ENCODE measurements at places on chromosomes 3 and 15.
A peak's percentile ranks its signal among the peaks of the same experiment; 100 is the strongest.

GRCh38 chr15:70559265-70560239 lies 203.8 kb downstream of the UACA start:
- H3K4me1 ChIP-seq, result no peaks in the 10 kb centered on the region
- no peak overlapping the region for H3K27ac ChIP-seq
- no peaks in the 10 kb centered on the region for H3K36me3 ChIP-seq
- H3K27me3 ChIP-seq, result no peaks in the 10 kb centered on the region
- DNase-seq, result peak; percentile 34
- H3K4me3 ChIP-seq, result no peak overlapping the region

DNA sequence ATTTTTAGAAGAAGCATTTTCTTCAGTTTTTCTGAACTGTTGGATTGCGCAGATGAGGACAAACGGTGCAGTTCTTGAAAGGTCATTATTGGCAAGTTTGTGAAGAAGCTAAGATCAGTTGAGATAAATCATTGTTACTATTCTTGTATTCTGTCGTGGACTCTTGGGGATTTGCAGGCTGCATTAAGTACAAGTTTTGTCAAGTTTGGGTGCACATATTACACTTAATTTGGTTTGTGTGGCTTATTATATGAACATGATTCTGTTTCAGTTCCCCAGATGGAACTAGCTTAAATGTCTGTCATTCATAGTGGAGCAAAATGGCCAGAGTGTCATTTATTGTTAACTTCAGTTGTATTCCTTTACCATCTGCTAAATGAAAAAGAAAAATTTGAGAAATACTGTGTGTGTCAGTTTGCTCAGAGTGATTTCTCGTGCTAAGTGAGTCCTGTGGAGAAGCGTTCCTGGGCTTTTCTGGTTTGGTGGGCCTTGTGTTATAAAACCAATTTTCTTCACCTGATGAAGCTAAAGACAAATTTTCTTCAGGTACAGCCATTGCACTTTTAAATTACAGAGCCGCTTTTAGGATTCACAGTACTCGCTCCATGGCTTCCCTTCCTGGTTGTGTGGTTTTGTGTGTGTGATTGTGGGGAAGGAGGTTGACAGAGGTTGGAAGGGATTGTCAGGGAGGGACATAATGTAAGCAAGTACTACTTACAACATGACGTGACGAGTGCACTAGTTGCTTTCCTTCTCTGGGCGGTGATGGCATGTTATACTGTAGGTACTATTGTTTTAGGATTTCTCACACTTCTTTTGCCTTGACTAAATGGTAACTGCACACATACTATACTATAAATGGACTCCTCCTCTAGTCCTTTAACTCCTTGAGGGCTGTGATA lies 1.7 kb downstream of the AKAP13 start:
- no peaks in the 10 kb centered on the region for H3K27me3 ChIP-seq
- H3K4me3 ChIP-seq, result peak overlapping the region; percentile 78
- no peak for DNase-seq
- H3K27ac ChIP-seq, result no peak overlapping the region
- no peaks in the 10 kb centered on the region for H3K4me1 ChIP-seq
- no peaks in the 10 kb centered on the region for H3K36me3 ChIP-seq

- no peak for DNase-seq
- no peaks in the 10 kb centered on the region for H3K36me3 ChIP-seq
- H3K27me3 ChIP-seq, result no peaks in the 10 kb centered on the region
- no peak overlapping the region for H3K4me3 ChIP-seq
- peak overlapping the region; percentile 19 for H3K27ac ChIP-seq
These were observed 267.1 kb downstream of the RPLP1 start for GRCh38 chr15:69719527-69720240.

- DNase-seq, result no peak
- no peak overlapping the region for H3K27ac ChIP-seq
- H3K4me1 ChIP-seq, result no peaks in the 10 kb centered on the region
- no peaks in the 10 kb centered on the region for H3K36me3 ChIP-seq
- no peak overlapping the region for H3K4me3 ChIP-seq
These were observed 14.7 kb downstream of the ZNF280D start for GRCh38 chr15:56718560-56718959.

DNA sequence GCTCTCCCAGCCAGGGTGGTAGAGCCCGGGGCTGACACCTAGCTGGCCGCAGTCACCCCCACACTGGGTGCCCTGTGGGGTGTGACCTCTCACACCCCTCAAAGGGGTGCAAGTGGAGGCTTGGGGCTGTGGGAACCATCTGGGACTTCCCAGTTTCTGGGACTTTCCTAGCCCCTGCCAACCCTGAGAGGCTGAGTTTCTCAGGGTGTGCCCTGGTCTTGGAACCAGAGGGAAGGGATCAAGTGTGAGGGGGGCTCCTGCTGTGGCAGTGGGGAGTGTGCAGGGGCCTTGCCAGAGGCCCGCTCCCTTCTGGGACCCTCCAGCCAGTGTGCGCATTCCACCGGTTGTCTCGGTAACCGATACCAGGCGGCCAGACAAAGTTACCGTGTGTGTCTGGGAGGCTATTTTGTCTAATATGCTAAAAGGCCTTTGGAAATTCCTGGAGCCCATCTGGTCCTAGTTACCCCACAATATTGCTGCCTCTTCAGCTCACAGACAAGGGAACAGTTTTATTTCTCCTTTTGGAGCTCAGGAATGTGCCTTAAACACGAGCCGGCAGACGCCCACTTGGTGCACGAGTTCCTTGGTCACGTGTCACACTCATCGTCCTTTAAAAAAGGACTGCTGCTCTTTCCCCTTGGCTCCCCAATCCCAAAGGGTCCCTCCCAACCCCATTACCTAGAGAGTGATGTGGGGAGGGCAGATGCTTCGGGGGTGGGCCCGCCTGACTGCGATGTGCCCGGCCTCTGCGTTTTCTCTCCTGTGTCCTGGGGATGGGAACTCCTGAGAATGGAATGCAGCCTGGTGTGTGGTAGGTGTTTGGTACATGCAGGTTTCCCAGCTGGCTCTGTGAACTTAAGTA lies 33.2 kb downstream of the HDAC11 start:
- H3K36me3 ChIP-seq, result no peaks in the 10 kb centered on the region
- H3K4me1 ChIP-seq, result no peaks in the 10 kb centered on the region
- DNase-seq, result no peak
- H3K27ac ChIP-seq, result no peak overlapping the region
- no peaks in the 10 kb centered on the region for H3K27me3 ChIP-seq

- H3K27ac ChIP-seq, result no peak overlapping the region
- DNase-seq, result no peak
- H3K4me1 ChIP-seq, result no peaks in the 10 kb centered on the region
- peaks cover 4% of the 10 kb centered on the region for H3K27me3 ChIP-seq
- H3K4me3 ChIP-seq, result no peak overlapping the region
These were observed 231.7 kb upstream of the ARRDC4 start for GRCh38 chr15:97728791-97729190.

- no peaks in the 10 kb centered on the region for H3K36me3 ChIP-seq
- peaks cover 24% of the 10 kb centered on the region for H3K4me1 ChIP-seq
- no peak overlapping the region for H3K4me3 ChIP-seq
- peak; percentile 86 for DNase-seq
- H3K27me3 ChIP-seq, result no peaks in the 10 kb centered on the region
- H3K27ac ChIP-seq, result no peak overlapping the region
These were observed 13.2 kb upstream of the TMEM212 start for GRCh38 chr3:171829841-171830517.

- H3K27ac ChIP-seq, result no peak overlapping the region
- no peaks in the 10 kb centered on the region for H3K36me3 ChIP-seq
- no peak for DNase-seq
- no peaks in the 10 kb centered on the region for H3K27me3 ChIP-seq
- no peaks in the 10 kb centered on the region for H3K4me1 ChIP-seq
These were observed 30.9 kb downstream of the CDC25A start for GRCh38 chr3:48157202-48157840.

GRCh38 chr3:155393316-155393715 lies 99.8 kb upstream of the STRIT1 start:
- H3K4me3 ChIP-seq, result no peak overlapping the region
- no peak for DNase-seq
- no peaks in the 10 kb centered on the region for H3K27me3 ChIP-seq
- no peaks in the 10 kb centered on the region for H3K4me1 ChIP-seq

DNA sequence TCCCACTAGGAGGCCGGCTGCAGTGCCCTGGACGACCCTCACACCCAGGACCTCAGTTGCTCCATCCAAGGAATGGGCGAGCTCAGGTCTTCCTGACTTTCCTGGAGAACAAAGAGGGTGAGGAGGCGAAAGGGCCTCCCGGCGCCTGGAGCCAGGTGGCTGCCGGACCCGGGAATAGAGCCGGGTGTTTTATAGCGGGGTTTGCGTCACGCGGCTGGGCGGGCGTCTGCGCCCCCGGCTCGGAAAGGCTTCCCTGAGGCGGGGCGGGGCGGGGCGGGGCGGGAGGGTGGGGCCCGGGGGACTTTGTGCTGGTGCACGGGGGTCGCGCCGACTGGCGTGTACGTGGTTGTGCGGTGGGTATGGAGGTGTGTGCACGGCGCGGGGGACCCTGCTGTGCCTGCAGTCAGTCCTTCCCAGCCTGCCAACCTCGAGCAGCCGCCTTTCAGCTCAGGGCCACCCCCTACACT lies 4.6 kb upstream of the PRKCD start:
- peak overlapping the region; percentile 49 for H3K27ac ChIP-seq
- H3K27me3 ChIP-seq, result no peaks in the 10 kb centered on the region
- H3K36me3 ChIP-seq, result no peaks in the 10 kb centered on the region
- peak; percentile 48 for DNase-seq
- H3K4me1 ChIP-seq, result peaks cover 69% of the 10 kb centered on the region

GRCh38 chr3:60399292-60399691 lies 852.0 kb downstream of the FHIT start:
- no peak overlapping the region for H3K4me3 ChIP-seq
- H3K36me3 ChIP-seq, result no peaks in the 10 kb centered on the region
- H3K4me1 ChIP-seq, result no peaks in the 10 kb centered on the region
- no peak for DNase-seq
- no peak overlapping the region for H3K27ac ChIP-seq

DNA sequence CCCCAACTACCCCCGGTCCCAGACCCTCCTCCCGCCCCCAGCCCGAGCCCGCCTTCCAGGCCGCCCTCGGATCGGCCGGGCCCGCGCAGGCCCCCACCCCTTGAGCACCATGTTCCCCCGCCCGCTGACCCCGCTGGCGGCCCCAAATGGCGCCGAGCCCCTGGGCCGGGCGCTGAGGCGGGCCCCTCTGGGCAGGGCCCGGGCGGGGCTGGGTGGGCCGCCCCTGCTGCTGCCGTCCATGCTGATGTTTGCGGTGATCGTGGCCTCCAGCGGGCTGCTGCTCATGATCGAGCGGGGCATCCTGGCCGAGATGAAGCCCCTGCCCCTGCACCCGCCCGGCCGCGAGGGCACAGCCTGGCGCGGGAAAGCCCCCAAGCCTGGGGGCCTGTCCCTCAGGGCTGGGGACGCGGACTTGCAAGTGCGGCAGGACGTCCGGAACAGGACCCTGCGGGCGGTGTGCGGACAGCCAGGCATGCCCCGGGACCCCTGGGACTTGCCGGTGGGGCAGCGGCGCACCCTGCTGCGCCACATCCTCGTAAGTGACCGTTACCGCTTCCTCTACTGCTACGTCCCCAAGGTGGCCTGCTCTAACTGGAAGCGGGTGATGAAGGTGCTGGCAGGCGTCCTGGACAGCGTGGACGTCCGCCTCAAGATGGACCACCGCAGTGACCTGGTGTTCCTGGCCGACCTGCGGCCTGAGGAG lies 472 bp downstream of the CHST14 start:
- H3K4me3 ChIP-seq, result peak overlapping the region; percentile 84
- H3K27me3 ChIP-seq, result no peaks in the 10 kb centered on the region
- peaks cover 5% of the 10 kb centered on the region for H3K36me3 ChIP-seq
- H3K4me1 ChIP-seq, result no peaks in the 10 kb centered on the region

DNA sequence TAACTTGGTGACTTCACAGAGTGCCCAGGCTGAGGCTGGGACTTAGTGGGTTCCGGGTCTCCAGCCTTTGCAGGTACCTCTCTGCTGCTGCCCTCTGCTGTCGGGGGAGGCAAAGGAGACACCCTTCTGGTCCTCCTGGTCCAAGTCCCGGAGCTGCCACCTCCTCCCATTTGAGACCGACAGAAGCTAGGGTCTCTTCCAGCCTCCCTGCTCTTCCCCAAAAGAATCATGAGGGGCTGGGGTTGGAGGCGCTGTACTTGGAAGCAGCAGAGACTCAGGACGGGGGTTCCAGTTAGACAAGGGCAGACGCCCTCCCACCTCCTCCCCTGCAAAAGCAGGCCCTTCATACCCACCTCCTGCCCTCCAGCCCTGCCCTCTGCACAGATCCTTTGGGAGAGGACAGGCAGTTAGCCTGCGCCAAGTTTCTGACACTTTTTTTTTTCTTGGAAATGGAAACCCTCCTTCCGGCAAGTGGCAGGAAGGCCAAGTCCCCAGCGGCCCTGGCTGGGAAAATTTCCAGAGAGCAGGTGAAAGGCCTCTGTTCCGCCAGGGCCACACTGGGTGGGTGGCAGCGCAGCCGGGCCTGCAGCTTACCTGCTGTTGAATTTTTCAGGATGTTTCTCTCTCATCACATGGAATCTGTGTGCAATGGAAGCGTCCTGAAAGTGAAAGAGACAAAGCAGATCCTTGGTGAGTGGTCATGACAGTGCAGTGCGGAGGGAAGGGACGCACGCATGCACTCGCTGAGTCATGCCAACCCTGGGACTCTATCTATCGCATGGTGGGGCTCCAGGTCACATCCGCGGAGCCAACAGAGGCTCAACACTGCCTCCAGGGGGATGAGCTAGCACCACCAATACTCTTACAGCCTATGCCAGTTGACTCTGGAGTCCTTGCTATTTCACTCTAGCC lies 119.9 kb downstream of the DGKG start:
- peak overlapping the region; percentile 57 for H3K27ac ChIP-seq
- H3K36me3 ChIP-seq, result no peaks in the 10 kb centered on the region
- no peaks in the 10 kb centered on the region for H3K27me3 ChIP-seq
- H3K4me3 ChIP-seq, result no peak overlapping the region
- DNase-seq, result peak; percentile 77
- no peaks in the 10 kb centered on the region for H3K4me1 ChIP-seq

GRCh38 chr15:82139823-82140268 lies 94.0 kb upstream of the MEX3B start:
- H3K4me1 ChIP-seq, result no peaks in the 10 kb centered on the region
- no peaks in the 10 kb centered on the region for H3K27me3 ChIP-seq
- no peak overlapping the region for H3K4me3 ChIP-seq
- peaks cover 4% of the 10 kb centered on the region for H3K36me3 ChIP-seq
- H3K27ac ChIP-seq, result no peak overlapping the region

Data from pancreas (tissue), 10 donors.